ENCODE measurements at places on chromosomes 7 and 10.

DNA sequence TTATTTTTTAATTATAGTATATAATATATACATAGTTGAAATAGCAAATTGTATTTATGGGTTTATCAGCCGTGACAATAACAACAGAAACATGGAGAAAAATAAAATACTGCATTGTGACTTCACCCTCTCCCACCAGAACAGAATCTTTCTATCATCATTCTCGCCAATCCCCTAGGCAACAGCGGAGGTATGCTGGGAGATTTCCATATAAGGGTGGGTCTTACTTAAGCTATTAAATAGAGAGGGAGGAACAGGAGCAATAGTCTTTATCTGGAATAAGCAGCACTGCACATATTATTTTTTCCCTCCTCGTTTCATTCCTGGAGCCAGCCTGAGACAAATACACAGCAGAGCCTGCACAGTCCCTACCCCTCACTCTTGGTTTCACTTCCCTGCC lies 1214.9 kb downstream of the XPNPEP1 start:
- no peak for DNase-seq

DNA sequence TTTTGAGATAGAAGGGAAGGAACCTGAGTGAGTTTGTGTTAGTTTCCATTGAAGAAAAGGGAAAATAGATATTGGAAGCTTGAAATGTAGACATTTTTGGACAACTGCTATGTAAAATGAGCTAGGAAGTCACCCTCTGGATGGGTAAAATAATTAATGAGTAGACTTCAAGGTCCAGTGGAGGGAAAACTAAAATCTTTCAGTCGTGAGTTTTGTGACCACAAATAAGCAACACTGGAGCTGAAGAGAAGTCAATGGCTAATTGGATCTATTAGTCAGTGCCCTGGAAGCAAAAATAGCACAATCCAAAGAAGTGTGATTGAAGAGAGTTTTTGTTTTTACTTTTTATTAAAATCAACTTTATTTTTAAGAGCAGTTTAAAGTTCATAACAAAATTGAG lies 123.4 kb downstream of the MYO3A start:
- DNase-seq, result no peak

DNA sequence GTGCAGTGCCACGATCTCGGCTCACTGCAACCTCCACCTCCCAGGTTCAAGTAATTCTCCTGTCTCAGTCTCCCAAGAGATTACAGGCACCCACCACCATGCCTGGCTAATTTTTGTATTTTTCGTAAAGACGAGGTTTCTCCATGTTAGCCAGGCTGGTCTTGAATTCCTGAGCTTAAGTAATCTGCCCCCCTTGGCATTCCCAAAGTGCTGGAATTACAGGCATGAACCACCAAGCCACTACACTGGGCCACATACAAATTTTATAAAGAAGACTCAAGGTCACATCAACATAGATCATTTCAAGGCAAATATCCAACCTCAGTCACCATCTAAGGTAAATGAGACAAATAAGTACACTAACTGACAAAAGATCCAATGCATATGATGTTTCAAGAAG lies 32.1 kb downstream of the IGF2BP3 start:
- DNase-seq, result no peak

GRCh38 chr7:96501318-96501717 lies 179.4 kb upstream of the SLC25A13 start:
- no peak for DNase-seq

- DNase-seq, result no peak
Measured at GRCh38 chr10:2992401-2993198, 74.7 kb upstream of the PFKP start.

DNA sequence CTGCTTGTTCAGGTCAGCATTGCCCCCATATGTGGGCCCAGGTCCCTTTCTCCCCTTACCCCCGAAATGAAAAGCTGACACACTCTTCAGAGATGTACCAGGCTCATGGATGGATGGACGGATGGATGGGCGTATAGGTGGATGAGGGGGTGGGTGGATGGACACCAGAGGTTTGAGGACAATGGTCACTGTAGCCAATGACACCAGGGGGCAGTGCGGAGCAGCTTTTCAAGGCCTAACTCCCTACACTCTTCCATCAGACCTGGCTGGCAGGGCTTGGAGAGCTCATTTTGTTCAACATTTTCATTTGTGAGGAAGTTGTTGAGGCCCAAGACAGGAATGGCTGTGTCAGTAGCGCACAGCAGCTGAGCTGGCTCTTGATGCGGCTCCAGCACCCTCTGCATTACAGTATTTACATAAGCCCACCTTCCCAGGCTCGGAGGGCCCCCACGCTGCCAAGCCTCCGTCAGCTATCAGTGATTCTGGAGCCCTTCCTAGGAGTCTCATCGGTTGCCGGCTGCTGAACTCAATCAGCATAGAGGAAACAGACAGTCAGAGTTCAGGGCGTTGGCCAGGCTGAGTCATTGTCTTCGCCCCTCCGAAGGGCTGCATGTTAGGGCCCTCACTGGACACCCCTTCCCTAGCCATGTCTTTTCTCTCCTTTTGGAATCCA lies 11.6 kb upstream of the FFAR4 start:
- DNase-seq, result peak; percentile 79

DNA sequence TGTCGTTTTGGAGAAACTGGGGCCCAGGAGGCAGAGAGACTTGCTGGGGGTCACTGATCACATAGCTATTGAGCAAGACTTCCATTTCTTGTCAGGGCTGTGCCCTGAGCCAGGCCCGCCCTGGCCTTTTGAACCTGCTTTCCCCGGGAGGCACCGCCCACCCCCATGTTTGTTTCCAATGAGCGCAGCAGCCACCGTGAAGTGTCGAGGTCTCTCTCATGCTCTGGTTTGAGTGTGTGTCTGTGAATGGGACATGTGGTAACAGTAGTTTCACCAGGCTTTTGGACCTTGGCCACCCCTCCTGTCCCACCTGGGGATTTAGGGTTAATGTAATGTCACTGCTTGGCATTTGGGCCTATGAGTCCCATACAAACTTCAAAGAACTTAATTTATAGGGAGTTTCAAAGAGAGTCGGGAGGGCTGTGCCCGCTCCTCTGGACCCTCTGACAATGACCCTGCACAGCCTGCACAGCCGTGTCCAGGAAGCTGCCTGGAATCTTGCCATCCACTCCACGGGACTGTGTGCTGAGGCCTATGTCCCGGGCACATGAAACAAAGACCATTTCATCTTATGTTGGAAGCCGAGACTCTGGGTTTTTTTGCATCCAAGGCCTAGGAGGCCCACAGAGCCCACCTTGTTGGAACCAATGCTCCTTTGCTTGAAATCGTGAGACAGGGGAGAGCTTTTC lies 6.3 kb downstream of the PRF1 start:
- DNase-seq, result no peak

DNA sequence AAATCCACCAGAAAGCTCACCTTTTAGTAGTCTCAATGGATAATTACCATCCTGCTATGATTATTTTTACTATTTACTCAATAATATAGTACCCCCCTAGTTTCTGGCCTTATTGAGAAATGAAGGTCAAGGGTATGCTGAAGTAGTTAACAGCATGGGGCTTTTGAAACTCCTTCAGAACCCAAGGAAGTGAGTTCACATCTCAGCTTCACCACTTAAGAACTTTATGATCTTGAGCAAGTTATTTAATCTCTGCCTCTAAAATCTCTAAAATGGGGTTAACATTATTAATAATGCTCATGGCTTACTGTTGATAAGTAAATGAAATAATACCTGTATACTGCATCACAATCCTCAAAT lies 5.8 kb downstream of the MTPN start:
- DNase-seq, result no peak

DNA sequence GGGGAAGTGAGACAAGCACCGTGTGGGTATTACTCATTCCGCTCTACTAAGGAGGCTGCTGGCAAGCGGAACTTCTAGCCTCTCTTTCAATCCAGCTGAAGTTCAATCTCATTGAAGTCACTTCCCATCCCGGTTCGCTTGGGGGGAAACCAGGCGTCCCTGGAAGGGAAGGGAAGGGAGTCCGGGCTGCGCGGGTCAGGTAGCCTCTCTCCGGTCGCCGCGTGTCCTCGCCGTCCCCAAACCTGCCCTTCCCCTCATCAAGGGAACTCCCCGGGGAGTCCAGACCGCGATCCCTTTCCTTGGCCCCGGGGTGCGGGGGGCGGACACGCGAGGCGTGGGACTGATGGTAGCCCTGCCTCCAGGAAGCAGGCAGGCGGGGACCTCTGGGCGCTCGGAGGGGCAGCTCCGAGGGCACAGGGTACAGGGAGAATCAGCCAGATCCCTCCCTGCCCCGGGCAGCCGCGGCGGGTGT lies 598 bp upstream of the ZEB1 start:
- peak; percentile 78 for DNase-seq

- DNase-seq, result no peak
Measured at GRCh38 chr10:21628023-21628422, 94.0 kb downstream of the MLLT10 start.

DNA sequence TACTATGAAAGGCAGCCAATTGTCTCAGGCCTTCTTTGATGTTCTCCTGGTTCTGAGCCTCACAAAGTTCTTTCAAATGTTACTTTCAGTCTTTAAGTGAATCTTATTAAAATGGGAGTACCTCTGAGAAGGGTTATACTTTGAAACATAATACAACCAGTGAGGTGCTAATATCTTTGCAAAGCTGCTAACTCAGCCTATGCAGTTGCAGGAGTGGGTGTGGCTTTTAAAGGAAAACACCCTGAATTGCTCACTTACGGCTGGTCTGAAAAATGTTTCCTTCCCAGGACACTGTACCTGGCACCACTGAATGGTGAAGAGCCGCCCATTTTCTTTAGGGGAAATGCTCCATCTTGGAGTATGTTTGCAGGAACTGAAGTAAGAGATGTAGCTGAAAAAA lies 130.9 kb downstream of the CHN2 start:
- DNase-seq, result no peak

DNA sequence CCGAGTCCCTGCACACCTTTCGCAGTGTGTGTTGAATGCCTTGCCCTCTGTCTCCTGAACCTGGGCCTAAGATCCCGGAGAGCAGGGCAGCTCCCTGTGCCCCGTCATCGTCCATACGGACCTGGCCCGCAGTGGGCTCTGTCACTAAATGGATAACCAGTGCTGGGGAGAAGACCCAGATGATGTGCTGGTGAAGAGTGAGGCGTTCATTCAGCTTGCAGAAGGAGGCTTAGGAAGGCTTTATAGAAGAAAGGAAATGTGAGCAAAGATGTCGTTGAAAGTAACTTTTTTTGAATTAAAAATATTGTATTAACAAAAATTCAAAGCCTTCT lies 34.4 kb downstream of the PFKFB3 start:
- no peak for DNase-seq

DNA sequence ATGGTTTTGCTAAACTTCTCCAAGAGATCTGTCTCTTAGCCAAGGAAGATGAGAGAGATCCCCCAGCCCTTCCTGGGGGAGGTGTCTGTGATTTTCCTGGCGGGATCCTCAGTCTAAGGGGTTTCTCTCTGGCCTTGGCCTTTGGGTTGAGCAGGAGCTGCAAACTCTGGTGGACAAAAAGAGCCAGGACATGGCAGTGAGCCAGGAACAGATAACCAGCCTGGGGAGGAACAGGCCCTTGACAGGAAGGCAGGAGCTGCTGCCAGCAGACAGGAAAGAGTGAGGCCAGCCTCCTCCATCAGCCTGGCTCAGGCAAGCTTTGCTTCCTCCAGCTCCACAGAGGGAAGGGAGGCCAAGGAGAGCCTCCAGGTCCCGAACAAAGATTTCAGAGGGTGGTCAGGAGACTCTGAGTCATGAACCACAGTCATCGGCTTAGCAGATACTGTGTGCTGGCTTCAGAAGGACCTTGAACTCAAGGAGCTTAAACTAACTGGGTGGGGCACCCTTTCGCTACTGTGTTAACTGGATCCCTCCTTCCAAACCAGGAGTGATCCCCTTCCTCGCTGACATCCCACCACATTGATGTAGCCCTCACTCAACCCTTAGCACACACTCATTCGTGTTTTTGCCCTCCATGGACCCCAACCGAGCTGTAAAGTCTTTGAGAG lies 34.7 kb downstream of the DDIT4 start:
- DNase-seq, result peak; percentile 98

- peak; percentile 31 for DNase-seq
Measured at GRCh38 chr10:91556691-91557566, 75.9 kb downstream of the PPP1R3C start.

GRCh38 chr7:52197221-52197620 lies 838.2 kb upstream of the POM121L12 start:
- DNase-seq, result no peak

DNA sequence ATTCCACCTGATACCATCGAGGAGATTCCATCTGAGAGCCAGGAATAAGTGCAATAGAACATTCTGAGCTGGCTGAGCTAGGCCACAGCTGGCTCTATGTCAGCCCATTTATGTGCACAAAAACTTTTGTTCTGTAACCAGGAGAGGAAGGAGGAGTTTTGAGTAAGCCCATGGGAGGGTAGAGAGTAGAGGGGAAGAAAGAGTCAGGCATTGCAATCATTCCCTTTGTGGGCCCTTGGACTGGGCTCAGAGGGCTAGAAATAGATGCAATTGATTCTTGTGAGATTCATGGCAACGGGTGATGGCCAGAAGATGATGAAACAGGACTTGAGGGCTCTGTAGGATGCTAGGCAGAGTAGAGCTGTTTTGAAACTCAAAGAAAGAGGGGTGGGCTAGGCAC lies 104.6 kb upstream of the KIF5B start:
- DNase-seq, result no peak

- DNase-seq, result no peak
Measured at GRCh38 chr7:44061645-44062179, 3.7 kb downstream of the PGAM2 start.

GRCh38 chr7:7228967-7229366 lies 46.6 kb downstream of the C1GALT1 start:
- no peak for DNase-seq

- DNase-seq, result no peak
Measured at GRCh38 chr10:1230138-1230537, 174.0 kb downstream of the WDR37 start.

DNA sequence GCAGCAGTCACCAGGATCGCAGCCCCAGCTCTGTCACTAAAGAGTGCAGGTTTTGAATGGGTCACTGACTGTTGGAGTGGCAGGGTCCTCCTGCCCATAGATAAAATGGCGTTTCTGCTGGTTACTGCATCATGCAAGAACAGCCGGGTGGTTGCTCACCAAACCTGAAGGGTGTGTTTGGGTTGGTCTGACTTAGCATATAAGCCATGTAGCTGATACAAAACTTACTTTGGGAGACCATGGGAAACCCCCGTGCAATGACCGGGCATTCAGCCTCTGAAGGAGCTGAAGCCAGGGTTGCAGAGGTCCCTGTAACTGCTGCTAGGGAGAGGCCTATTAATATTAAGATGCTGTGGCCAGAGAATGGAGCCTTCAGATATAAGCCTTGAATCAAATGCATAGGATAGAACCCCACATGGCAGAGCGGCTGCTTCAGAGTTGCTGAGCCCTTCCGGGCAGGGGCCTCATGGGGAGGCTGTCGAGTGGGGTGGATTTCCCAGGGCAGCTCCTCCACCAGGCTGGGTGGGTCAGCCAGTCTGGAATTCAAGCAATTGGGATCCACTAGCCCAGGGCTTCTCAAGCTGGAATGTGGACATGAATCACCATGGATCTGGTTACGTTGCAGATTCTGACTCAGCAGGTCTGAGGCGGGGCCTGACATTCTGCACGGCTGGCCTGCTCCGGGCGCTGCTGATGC lies 70.9 kb upstream of the CTBP2 start:
- DNase-seq, result peak; percentile 88

DNA sequence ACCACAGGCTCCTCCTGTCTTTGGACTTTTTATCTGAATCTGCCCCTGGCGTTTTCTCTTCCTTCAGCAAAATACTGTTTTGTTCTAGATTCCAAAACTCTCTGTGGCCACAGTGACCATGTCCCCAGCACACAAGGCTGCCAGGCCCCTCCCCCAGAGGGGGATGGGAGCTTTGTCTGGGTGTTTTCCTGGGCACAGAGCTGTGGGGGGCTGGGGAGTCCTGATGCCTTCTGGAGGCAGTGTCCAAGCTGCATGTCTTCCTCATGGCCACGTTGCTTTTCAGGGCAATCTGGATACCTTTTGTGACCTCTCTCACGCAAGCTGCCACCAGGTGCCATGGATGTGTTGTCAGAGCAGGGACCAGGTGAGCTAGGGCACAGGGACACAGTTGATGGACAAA lies 26.2 kb downstream of the ANTXRL start:
- no peak for DNase-seq
